Foreskin melanocyte (primary cell): ENCODE measurements at places on chromosomes 12 and 14.

DNA sequence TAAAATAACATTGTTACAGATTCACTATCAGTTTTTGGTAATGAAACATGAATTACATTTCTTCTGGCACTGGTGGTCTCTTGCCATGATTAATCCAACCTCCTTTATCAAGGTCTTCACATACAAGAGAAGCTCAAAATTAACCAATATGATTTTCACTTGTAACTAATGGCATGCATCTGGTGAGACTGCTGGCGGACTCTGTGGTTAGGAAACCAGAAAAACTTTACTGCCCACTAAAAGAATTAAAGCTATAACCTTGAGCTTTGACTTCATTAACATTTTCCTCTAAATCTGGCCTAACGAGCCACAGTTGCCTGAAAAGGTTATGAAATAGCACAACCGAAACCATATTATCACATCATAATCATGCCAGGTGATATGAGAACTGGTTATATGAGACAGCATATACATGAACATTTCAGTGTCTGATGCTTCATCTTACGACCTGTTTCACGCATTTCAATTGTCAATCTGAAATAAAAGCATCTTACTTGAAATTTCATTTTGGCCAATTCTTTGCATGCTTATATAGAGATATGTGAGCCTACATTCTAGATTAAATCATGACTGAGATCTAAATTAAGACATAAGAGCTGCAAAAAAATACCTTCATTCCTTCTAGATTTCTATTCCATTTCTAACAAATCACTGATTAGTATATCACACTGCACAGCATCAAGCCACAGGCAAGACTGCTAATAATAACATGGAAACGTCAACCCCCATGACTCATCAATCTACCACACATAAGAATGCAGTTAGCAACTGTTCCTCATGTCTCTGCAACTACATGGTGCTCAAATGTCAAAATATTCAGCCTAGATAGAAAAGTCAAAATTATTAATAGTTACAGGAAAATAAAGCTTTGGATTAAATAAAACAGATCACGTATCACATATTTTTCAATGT, 89.3 kb downstream of the OSBPL8 start:
- peak; percentile 76 for DNase-seq

DNA sequence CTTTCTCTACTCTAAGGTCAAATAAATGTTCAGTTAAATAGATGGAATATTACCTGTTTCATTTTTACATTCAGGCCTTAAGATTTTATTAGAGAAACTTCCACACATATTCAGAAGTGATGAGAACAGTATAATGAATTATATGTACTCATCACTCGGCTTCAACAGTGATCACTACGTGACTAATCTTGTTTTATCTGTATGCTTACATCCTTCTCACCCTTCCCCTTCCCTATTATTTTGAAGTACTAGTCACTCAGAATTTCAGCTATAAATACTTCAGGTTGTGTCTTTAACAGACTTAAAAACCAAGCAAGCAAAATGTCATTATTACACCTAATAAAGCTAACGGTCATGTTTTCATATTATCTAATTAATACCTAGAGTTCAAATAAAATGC, 34.9 kb downstream of the ETV6 start:
- no peak for DNase-seq

DNA sequence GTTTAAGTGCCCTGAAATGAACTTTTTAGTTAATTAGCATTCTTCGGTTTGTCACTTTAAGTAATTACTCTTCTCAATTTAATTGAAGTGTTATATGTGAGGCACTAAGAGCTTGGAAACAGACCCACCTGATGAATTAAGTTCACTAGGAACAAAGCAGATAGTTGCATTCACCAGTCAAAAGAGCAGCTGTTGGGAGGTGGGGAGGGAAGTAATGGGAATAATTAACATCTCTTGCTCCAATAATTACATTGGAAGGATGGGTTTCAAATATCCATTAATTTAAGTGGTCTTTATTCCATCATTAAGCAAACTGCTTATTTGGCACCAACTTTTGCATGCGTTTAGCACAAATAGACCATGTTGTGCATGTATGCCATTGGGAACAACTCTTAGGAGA, 667.2 kb downstream of the GALC start:
- DNase-seq: no peak

- no peak for DNase-seq
Measured at GRCh38 chr12:26246483-26247164, 51.3 kb downstream of the SSPN start.

- no peak for DNase-seq
Measured at GRCh38 chr14:78737116-78737515, 566.9 kb downstream of the NRXN3 start.

DNA sequence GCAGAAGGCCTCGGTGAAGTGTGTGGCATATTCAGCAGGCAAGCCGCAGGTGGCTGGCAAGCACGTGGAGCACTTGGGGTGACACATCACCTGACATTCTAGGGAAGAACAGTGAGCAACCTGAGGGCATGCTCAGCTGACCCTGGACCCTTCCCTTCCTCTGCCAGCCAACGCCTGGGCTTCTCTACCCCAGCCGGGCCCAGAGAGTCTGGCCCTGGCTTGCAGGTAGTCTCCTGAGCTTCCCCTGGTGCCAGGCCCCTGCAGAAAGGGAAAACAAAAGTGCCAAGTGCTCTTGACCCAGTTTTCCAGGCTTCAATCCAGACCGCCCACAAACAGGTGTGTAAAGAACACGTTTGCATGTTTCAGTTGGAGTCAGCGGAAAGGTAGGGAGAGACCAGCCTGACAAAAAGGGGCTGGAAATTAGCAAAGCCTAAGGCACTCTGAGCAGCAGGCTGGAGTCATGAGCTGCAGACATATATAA, 45.7 kb downstream of the PRKAB1 start:
- DNase-seq: no peak

- DNase-seq: no peak
Measured at GRCh38 chr14:29749327-29749726, 178.3 kb downstream of the PRKD1 start.

DNA sequence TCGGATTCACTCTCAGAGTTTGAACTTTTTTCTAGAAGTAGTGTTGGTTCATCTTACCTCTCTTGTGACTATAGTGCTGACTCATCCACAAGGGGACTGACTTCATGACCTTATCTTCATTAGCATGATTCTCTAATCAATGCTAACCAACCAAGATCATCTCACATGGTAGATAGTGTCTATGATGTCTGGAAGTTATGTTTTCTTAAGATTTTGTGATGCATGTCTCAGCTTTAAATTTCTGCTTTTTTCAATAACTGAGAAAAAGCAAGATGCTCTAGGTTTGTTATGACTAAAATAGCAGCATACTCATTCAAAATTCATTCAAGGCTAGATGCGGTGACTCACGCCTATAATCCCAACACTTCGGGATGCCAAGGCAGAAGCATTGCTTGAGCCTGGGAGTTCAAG, 12.3 kb upstream of the SLC35E3 start:
- no peak for DNase-seq

DNA sequence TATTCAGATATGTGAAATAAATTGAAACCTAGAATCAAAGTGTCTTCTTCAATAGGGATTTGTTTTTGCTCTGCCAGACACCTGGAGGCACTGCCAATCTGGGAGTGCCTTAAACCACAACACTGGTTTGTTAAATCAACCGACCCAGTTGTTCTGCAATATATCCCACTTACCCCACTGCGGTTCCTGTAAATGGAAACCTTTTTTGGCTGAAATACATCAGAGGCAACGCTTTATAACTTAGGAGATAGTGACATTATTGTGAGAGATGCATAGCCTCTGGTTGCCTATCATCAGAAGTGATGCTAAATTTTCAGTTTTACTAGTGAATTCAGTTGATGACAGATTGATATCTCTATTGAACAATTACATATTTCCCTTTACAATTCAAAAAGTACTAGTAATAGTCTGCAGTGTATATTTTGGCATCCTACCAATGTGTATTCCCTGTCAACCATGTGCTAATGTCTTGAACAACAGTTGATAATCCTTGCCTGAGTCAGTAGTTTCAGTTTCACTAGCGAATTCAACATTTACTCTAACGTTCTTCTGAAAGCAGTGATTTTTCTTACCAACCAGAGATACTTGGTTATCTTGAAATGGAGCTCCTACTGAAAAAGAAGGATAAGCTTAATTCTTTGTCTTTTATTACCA, 30.5 kb downstream of the PPP2R5C start:
- DNase-seq: peak; percentile 48

GRCh38 chr12:46677749-46678148, 148.0 kb downstream of the SLC38A4 start:
- DNase-seq: no peak

DNA sequence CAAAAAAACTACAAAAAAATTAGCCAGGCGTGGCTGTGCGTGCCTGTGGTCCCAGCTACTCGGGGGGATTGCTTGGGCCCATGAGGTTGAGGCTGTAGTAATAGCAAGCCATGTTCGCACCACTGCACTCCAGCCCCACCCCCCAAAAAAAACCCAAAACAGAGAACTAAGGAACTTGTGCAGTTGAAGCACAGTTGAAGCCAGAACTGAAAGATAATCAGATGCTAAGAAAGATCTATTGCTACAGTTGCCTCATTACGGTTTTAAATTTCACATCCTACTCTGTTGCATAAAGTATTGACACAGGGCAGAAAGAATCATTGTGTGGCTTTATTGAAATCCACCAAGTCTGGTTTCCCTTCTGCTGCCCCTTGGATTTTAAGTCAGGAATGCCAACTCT, 3.8 kb downstream of the CS start:
- DNase-seq: no peak

- DNase-seq: no peak
Measured at GRCh38 chr12:2250797-2251196, 198.0 kb downstream of the CACNA1C start.

DNA sequence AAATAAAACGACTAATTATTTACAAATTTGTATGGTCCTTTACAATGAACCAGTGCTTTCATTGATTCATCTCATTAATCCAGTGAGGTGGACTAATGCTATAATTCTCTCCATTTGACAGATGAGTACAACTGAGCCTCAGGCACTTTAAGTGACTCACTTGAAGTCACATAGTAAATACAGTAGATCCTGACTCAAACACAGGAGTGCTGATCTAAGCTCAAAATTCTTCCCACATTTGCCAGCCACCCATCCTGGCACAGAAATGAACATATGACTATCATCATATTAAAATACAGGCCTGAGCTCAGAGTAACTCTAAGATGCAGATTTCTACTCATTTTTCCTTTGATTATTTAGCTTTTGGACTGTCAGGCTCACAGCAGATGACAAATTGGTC, 30.6 kb downstream of the SLC16A7 start:
- peak; percentile 59 for DNase-seq

DNA sequence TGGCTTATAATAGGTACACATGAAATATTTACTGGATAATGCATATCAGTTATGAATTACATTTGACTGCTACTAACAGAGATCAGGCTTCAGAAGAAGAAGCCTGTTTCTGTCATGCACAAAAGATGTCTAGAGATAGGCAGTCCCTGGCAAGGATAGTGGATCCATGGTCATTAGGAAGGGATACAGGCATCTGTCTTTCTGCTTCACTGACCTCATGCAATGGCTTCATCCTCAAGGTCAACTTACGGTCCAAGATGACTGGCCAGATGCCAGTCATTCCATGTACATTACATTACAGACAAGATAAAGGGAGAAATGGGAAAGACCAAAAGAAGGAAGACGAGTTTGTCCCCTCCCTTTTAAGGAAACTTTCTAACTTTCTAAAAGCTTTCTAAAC, 94.0 kb downstream of the NUAK1 start:
- no peak for DNase-seq

DNA sequence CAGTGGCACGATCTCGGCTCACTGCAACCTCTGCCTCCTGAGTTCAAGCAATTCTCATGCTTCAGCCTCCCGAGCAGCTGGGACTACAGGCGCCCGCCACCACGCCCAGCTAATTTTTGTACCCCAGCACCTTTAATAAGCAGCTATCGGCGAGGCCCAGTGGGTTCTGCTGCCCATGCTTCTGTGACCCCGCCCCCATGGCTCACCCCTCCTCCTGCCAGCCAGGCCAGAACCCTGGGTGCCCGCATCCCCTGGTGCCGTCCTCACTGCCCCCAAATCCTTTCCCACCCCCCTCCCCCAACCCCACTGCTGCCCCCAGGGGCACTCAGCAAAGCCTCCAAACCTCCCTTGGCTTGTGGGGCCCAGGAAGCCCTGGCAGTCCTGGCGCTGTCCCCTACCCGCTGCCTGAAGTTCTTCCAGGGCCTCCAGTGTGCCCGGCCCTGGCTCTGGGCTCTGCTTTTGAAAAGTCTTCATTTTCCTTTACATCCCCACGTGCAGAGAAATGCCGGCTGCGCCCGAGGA, 14.5 kb downstream of the BAG5 start:
- DNase-seq: no peak

DNA sequence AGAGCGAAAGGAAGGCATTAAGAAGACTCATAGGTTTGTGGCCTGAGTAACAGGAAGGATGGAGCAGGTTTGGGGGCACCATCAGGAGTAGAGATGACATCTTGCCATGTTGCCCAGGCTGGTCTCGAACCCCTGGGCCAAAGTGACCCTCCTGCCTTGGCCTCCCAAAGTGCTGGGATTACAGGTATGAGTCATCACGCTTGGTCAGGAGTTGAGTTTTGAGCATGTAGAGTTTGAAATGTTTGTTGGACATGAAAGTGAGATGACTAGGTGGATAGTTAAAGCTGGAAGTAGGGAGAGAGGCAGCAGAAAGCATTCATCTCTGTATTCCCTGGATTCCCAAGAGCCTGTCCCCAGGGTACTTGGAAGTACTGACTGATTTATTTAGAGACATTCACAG, 112.6 kb downstream of the ERC1 start:
- DNase-seq: no peak

- DNase-seq: no peak
Measured at GRCh38 chr12:102232446-102232845, 34.8 kb upstream of the PMCH start.

DNA sequence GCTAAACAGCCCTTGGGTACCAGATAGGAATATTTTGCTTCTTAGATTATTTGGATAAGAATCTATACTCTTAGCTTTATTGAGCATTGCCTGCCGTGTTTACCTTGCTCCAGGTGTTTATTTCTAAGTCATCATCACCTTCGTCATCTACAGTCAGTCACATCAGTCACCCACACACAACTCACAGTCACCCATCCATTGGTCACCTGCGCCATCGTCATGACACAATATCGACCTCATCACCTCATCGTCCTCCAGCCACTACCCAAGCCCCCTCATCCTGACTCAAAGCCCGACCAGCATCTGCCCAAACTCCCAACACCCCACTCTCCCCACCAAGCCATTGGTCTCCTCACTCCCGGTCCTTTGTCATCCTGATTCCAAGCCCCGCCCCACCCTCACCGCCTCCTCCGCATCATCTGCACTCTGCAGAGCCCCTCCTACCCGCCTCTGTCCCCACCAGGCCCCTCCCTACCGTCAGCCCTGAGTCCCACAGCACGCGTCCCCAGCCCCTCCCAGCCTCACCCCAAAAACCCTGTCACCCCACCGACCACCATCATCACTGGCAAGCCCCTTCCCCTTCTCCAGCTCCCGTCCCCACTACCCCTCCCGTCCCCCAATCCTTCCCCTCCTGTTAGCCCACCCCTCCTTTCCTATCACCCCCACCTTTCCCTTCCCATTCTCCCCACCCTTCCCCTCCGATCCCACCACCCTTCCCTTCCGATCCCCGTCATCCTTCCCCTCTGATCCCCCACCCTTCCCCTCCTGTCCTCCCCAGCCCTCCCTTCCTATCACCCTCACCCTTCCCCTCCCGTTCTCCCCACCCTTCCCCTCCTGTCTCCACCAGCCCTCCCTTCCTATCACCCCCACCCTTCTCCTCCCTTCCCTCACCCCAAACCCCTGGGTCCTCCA, 9.8 kb downstream of the DLK1 start:
- DNase-seq: no peak

- DNase-seq: no peak
Measured at GRCh38 chr14:77250927-77251326, 20.1 kb downstream of the NGB start.
